Aorta (tissue), 5 donors: ENCODE measurements at places on chromosomes 16 and 17. TPM values are rescaled to one million over a fixed set of nuclear protein-coding genes. Genes with fewer than 3 reads are reported as not detected.

CDH11 gene
- 86.3 TPM for total RNA-seq

- DNase-seq: peak; percentile 89
Observed at GRCh38 chr16:15829460-15829859, 27.4 kb downstream of the MYH11 start.

ABCC12 gene
- not detected for total RNA-seq

GRCh38 chr17:38349097-38349730 lies 2.4 kb upstream of the SOCS7 start:
- peak; percentile 95 for DNase-seq

- no peak for DNase-seq
Observed at GRCh38 chr16:14366974-14367707, 262.9 kb downstream of the PARN start.

DNA sequence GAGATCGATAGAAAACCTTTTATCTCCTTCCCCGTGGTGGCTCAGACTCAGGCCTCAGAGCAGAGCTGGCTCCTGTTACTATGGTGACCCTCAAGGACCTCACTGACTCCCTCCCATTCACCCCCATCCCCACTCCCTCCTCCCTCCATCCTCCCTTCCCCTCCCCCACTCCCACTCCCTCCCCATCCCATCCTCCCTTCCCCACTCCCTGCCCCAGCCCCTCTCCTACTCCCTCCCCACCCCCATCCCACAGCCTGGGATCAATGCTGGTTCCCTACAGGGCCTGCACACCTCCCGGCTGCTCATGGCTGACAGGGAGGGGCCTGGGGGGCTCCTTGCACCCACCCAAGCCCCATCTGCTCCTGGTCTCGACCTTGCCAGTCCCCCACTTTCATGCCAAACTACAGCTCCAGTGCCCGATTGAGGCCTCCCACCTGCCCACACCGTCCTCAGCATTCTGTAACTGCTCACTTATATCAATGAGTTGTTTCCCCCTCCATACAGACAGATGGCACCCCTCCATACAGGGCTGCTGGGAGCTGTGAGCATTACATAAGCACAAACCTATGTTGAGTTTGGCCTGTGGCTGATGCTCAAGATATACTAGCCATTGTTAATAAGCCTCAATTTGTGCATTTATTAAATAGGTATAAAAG lies 11.6 kb upstream of the RAI1 start:
- DNase-seq: no peak

DNA sequence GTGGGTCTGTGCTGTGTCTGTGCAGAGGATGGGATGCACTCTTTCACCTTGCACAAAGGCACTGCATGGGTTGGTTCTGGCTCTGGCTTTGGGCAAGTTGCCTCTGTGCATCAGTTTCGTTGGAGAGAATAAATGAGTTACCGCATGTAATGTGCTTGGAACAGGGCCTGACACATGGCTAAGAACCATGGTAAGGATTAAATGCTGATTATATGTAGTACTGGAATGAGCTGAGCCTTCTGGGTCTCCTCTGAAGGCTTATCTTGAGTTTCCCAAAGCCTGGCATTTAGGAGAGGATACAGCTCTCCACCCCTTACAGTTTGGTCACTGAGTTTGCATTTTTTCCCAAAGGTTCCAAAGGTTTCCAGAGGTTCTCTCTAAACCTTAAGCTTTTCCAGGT lies 69.1 kb downstream of the KSR1 start:
- DNase-seq: no peak

DNA sequence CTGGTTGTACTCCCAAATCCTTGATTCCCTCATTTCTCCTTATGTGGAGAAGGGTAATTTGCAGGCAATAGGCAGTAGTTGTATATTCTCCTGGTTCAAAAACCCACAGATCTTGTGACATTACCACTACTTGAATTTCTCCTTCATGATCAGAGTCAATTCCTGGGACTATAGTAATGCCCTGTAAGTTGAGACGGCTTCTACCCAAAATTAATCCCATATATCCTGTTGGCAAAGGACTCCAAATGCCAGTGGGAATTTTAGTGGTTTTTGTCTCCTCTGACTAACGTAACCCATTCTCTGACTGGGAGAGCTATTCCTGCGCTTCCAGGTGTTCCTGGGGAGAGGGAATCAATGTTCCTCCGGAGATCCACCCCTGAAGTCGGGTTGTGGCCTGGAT lies 11.6 kb upstream of the ZNF689 start:
- DNase-seq: no peak

- no peak for DNase-seq
Observed at GRCh38 chr16:59368586-59368985, 634.5 kb upstream of the GOT2 start.

GRCh38 chr17:16513873-16514272 lies 21.9 kb upstream of the LRRC75A start:
- no peak for DNase-seq

DNA sequence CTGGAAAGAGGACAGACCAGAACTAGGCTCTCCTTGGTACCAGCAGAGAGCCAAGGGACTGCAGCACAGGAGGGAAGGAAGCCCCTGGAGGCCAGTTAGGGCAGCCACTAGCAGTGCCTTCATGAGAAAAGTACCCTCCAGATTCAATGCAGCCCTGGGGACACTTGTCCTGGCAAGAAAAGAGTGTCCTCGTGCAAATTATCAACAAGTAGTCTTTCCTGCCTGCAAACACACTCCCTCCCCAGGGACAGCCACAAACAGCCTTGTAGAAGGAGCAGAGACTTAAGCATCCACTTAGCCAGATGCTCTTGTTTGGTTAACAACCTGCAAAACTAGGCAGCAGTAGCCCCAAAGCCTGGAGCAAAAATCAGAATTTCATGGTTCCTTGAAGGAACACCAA lies 24.3 kb downstream of the CENPV start:
- DNase-seq: no peak

- DNase-seq: no peak
Observed at GRCh38 chr17:27354051-27354490, 60.2 kb downstream of the WSB1 start.

LITAFD gene
- not detected for total RNA-seq

GRCh38 chr17:77462090-77462489 lies 321.3 kb downstream of the SEC14L1 start:
- DNase-seq: no peak

GRCh38 chr17:82908543-82909160 lies 68.8 kb upstream of the ZNF750 start:
- DNase-seq: no peak
